ENCODE measurements at places on chromosomes 11 and 22. TPM values are rescaled to one million over a fixed set of nuclear protein-coding genes. Genes with fewer than 3 reads are reported as not detected.

The CPT1B gene
- 1.6 TPM for total RNA-seq

The OSBP2 gene
- 1.7 TPM for total RNA-seq

The C1QTNF4 gene
- total RNA-seq, result 0.05 TPM

The CYP2R1 gene
- 11.0 TPM for total RNA-seq

The IGLL1 gene
- total RNA-seq, result not detected

The SPCS2 gene
- total RNA-seq, result 30.0 TPM

The PLEKHA7 gene
- total RNA-seq, result 0.18 TPM

The SPTBN2 gene
- 5.7 TPM for total RNA-seq

The SYVN1 gene
- total RNA-seq, result 25.2 TPM

The MAJIN gene
- under 0.01 TPM for total RNA-seq

The PDE3B gene
- total RNA-seq, result 3.1 TPM

The PHOX2A gene
- total RNA-seq, result not detected

Data from smooth muscle cell of the umbilical artery (primary cell).